ENCODE measurements at places on chromosomes 4 and X.
A peak's percentile ranks its signal among the peaks of the same experiment; 100 is the strongest.

DNA sequence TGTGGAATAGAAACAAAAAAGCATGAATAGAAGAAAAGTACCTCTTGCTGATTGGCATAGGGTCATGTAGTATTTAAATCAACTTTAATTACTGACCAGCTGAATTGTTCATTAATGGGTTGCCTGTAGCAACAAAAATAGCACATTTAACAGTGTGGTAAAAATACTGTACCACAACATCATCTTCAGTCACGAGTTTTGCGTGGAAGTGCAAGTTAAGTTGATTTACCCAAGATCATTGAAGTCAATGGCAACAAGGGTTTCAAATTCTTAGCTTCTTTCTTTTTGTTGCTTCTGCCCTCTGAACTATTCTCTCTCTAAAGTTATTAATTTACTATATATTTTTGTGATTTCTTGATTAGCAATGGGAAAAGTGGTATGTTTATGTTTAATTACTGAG, 526.6 kb downstream of the C4orf33 start:
- no peak for DNase-seq

- no peak for DNase-seq
These were observed 326.5 kb downstream of the TEX13C start for GRCh38 chrX:125646195-125646594.

DNA sequence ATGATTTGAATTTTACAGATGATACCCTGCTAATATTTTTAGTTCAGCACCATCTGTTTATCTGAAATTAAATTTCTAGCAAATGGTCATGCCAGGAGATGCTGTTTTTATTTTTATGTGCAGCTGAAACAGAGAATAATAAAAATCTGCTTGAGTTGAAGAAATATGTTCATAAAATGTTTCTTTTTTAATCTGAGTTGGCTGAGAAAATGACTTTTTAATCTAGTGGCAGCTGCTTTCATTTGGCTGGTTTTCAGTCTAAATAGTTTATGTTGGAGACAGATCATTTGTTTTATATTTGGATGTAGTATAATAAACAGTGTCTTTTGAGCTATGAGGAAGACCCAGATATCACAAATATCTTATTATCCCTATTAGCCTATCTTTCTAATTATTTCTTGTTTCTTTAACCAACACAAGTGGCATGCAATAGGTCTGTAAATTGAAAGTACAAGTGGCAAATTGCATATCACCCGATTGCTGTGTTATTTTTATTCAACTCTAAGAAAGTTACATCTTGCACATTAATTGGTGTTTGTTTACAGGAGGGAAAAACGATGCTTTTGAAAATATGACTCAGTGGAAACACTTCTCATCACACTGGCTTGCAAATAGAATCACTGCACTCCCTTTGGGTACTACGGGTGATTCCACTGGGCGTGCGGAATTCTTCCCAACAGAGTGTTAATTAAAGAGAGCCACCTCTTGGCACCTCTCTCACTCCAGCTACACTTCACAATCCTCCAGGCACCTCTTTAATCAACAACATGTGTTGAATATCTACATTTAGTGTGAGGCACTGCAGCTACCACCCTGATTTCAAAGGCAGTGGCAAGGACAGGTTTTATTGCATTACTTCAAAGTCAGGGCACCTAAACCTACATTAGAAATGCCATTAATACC, 51.7 kb upstream of the AP1S2 start:
- DNase-seq, result no peak

- no peak for DNase-seq
These were observed 108.7 kb upstream of the ATP6AP2 start for GRCh38 chrX:40471965-40472648.

DNA sequence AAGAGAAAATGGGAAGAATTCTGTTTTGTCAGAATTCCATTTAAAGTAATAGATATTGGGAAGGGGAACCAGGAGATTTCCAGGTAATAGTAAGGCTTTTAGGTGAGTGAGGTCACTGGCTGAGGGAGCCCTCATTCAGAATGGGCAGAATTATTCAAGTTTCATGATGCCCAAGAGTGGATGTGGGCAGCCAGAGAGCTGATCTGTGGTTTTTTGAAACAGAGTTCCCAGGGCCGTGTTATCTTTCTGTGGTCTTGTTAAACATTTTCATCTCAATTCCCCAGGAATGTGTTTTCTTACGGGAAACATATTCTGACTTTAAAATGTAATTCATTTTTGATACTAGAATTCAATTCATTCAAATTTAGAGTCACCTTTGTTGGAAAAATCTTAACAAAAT, 182.0 kb upstream of the AADAT start:
- no peak for DNase-seq

DNA sequence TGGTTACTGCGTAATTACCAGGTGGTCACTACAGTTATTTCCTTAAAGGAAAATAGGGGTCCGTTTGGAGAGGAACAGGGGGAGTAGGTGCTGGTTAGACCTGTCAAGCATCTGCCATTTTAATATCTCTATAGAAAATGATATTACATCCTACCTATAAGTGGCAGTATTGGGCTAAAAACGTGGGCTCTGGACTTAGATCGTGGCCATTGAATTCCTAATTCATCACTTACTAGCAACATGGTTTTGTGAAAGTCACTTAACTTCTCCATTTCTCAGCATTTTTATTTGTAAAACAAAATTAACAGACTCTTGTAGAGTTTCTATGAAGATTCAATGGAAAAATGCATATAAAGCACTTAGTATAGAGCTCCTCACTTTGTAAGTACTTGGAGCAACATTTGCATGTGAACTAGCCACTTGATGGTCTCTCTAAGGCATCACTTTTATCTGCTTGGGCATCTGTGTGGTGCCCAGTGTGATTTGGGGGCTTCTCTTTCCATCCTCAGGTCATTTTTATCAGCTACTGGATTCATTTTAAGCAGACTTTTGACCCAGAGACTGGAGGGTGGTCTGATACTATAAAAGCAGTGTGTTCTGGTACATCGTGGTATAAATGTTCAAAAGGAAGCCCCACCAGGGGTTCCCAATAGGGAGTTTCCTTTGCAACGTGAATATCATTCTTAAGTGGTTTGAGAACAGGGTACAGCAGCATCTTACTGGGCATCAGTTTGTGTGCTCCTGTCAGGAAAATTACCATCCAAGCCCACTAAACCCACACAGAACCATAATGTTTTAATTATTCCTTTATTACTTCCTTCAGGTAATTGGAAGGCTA, 42.7 kb upstream of the RASSF6 start:
- DNase-seq, result no peak

GRCh38 chr4:77007358-77008230, 58.0 kb downstream of the SEPTIN11 start:
- no peak for DNase-seq

GRCh38 chr4:113060853-113061252, 11.4 kb downstream of the ANK2 start:
- no peak for DNase-seq

GRCh38 chr4:47814618-47815295, 23.1 kb downstream of the CORIN start:
- DNase-seq, result no peak

GRCh38 chr4:7159923-7160322, 32.4 kb upstream of the SORCS2 start:
- no peak for DNase-seq

GRCh38 chr4:156378033-156378665, 424.5 kb upstream of the CTSO start:
- DNase-seq, result peak; percentile 33

DNA sequence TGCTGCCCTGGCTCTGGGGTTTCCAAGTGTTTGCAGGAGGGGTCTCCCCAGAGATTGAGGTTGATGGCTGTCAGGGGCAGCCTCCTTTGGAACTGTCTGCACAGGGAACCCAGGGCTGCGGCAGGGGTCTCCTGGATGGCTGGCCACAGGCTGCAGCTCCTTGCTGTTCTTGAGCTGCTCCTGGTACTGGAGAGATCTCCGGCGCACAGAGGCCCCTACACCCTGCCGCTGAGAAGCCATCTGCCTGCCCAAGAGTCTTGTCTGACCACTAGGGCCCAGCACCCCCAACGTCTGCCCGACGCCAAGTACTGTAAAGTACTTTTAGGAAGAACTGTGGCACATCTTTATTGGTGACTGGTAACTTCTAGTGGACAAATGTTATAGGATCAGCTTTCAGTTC, 13.5 kb downstream of the STIM2 start:
- no peak for DNase-seq

DNA sequence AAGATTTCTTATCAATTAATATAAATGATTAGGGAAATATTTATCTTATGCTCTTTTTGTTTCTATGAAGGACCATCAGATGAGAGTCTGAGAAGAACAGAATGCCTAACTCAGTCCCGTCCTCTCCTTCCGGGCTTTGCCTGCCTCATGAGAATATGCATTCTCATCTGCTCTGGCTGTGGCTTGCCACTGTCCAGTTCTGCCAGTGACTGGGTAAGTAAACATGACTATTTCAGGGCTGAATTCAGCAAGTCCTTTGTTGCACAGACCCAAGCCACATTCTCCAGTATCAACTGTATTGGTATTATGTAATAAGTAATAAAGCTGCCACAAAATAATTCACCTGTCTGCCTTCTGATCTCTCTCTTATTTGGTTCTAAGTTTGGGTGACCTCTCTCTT, 110.7 kb downstream of the WDFY3 start:
- no peak for DNase-seq

DNA sequence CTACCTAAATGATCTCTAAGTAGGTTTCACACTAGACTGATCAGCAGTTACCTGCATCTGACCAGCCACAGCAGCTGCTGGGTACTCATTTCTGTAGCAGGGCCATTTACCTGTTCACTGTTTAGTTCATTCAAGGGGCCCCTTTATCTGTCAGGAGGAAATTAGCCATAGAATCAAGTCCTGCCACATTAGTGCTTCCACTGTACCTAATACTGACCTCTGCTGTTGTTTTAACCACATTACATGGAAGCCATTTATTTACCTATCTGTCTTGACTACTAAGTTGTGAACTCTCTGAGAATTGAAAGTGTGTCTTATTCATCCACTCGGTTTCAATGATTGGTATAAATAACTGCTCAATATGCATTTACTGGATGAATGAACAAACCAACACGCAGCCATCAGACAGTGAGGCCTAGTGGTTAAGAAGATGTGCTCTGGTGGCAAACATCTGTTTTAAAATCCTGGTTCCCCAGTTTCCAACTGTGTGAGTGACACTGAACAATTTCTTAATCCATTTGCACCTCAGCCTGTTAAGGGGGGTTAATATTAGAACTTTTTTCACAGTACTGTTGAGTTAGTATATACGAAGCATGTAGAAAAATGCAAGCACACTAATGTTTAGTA, 30.0 kb upstream of the ANXA5 start:
- peak; percentile 11 for DNase-seq

DNA sequence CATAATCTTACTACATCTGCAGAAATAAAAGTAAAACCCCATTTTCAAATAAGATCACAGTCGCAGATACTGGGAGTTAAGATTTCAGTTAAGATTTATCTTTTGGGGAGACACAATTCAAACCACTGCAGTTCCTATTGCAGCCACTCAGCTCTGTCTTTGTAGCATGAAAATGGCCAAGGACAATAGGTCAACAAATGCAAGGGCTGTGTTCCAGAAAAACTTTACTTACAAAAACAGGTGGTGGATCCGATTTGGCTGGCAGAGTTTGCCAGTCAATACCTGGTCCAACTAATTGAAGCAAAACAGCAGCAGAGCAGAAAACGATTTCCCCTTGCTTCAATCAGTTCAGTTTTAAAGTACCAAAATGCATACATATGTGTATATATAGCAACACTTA, 77.4 kb downstream of the TENM3 start:
- DNase-seq, result no peak

DNA sequence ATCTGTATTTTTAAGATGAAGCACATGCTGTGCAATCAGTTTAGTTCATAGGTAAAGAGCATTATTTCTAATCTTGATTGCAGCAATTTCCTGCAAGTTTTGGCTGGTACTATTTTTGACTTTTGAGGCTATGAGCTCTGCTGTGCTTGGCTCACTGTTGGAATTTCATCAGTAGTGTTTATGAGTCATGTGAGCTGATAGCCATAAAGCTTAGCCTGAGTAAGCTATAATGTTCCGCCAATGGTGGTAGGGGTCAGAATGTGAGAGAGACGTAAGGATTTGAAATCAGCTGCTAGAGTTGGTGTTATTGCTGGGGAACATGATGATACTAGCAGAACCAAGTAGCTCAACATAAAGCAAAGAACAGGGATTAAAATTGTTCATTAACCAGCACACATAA, 590.9 kb upstream of the GNPDA2 start:
- DNase-seq, result no peak

DNA sequence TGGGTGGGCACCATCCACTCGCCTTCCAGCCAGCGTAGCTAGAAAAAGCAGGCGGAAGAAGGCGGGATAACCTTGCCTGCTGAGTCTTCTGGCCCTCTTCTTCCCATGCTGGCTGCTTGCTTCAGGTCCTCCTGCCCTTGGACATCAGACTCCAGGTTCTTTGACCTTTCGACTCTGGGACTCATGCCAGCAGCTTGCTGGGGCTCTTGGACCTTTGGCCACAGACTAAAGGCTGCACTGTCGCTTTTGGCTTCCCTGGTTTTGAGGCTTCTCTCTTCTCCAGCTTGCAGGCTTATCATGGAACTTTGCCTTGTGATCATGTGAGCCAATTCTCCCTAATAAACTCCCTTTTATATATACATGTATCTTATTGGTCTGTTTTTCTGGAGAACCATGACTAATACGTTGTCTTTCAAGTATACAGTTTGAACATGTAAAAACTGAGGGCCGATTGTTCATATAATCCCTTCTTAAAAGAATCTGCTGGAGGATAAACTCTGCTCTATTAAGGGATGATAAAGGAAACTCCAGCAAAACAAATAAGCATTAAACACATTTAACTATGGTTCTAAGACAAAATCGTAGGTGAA, 116.6 kb upstream of the LCORL start:
- no peak for DNase-seq

- peak; percentile 18 for DNase-seq
These were observed 18.8 kb downstream of the IL3RA start for GRCh38 chrX:1355131-1356046.

DNA sequence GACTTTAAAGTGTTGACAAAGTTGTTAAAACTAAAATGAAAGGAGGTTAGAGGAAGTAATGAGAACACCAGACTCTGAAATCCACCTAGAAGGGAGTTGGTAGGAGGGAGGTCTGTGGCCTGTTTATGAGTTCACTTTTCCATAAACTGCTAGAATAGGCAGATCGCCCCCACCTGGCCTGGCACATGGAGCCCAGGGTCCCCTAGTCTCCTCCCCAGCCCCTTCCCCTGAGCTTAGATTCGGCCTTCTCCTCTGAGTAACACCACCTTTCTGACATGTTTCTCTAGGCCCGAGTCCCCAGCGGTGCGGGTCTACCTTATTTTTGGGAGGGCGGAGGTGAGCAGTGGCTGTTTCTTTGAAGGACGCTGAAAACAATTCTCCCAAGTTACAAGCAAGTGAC, 54.5 kb upstream of the FAT1 start:
- DNase-seq, result no peak

- DNase-seq, result no peak
These were observed 64.4 kb downstream of the AFF1 start for GRCh38 chr4:86999136-86999643.

DNA sequence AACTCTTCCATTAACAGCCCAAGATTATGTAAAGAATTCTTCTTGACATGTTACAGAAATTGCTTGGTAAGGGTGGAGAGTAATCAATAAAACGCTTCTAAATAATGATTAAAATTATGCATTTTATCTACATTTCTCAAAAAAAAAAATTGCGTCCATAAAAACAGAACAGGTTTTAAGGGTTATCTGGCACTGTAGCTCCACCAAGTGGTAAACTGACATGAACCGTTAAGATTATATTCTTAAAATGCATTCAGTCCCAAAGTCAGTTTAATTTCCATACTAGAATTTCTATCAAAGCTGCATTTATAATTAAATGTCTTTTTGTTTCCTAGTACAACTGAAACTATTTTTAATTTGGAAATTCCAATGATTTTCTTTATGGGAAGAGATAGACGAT, 214.0 kb upstream of the UGT8 start:
- DNase-seq, result peak; percentile 10

GRCh38 chrX:43685221-43685620, 29.1 kb downstream of the MAOA start:
- DNase-seq, result no peak

Data from endothelial cell (in vitro differentiated cells).